Activated CD8-positive, alpha-beta memory T cell treated with anti-CD3 and anti-CD28 coated beads for 48 hours (primary cell): ENCODE measurements at places on chromosomes 5 and 9.
A peak's percentile ranks its signal among the peaks of the same experiment; 100 is the strongest.

DNA sequence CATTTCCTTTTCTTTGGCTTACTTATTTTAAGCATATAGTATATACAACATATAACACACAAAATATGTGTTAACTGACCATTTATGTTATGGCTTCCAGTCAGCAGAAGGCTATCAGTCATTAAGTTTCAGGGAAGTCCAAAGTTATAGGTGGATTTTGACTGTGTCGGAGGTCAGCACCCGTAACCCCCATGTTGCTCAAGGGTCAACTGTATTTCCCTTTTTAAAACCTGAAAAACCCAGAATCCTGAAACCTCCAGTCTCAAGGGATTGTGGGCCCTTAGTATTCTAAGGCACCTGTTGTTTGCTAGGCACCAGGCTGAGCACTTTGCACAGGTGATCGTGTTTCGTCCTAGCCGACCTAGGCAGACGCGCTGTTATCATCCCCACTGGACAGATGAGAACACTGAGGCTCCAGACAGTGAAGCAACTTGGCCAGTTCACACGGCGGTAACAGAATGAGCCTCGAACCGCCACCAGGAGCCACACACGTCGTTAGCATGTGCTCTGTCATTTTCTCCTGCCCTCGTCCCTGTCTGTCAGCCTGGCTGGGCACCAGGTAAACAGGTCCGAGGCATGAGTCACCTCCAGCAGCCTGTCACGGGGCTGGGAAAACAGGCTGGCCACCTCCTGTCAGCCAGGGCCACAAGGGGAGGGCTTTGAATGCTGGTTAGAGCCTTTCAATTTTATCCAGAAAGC, 39.9 kb downstream of the DUSP1 start:
- no peak for DNase-seq

- DNase-seq = no peak
Measured at GRCh38 chr5:172078726-172079345, 72.4 kb upstream of the FBXW11 start.

- no peak for DNase-seq
Measured at GRCh38 chr9:18847576-18848275, 185.3 kb downstream of the SAXO1 start.

GRCh38 chr5:14145435-14146334, 2.5 kb downstream of the TRIO start:
- no peak for DNase-seq

GRCh38 chr5:138177941-138178515, 402 bp downstream of the BRD8 start:
- no peak for DNase-seq

DNA sequence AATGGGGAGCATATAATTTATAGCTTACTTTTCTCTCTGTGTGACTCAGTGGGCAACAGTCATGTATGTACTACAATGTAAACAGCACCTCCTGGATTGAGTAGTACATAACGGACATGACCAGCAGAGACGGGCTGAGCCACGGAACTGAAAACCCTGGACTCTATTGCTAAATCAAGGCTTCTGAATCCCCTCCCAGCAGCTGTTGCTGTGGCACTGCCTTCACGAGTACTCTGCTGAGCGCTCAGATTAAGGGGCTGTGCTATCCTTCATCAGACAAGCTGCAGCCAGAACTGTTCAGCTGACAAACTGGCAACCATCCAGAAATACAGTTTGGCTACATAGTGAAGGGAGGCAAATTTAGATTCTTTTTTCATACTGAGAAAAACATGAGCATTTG, 131.3 kb upstream of the CCDC180 start:
- no peak for DNase-seq

DNA sequence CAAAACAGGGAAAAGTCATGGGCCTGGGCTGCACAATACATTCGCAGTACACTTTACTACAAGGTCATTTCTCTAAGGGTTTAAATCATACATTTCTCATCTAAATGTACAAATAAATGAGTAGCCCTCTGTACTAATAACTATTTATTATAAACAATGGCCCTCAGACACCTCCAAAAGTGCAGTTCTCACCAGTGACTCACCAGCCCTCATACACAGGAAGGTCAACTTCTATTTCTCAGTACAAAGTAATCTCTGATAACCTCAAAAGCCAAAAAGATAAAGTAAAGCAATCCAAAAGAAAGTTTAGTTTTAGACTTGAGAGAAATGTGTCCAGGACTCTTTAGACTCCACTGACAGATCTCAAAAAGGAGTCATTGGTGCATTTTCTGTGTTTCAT, 1258.1 kb upstream of the CDH6 start:
- no peak for DNase-seq

DNA sequence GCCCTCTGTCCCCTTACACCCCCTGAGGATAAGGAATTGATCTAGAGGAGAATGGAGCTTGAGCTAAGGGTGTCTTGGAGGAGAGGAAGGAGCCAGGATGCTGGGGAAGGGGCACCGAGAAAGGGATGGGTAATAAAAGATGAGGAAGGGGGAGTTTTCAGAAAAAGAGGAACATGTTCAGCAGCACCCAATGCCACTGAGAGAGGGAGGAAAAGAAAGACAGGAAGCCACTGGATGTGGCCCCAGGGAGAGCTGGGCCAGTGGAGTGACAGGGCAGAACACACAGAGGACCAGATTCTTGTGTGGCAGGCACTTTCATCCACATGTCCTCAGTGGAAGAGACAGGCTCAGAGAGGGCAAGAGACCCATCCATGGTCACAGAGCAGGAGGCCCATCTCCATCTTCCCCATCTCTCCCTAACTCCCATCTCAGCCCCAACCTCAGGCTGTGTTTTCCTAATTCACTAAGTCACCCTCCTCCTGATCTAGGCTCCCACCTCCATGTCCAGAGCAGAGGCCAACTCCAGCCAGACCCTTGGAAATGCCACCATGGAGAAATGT, 7.2 kb downstream of the PFN3 start:
- DNase-seq = no peak

DNA sequence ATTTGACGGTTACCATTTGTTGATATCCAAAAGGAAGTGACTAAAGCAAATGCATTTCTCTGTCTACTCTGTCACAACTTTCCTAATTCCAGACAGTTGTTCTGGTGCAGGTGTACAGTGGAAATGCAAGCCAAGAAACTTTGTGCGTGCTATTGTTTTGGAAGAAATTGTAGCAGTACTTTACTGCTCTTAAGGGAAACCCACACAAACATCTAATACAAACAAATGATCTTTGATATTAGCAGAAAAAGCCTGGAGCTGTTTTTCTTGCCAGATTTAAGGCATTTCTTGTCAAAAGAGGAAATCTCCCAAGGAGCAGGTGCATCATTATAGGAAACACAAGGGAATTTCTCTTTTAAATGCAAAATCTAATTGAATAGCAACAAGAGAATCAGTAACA, 2.0 kb downstream of the SNCAIP start:
- DNase-seq = no peak

DNA sequence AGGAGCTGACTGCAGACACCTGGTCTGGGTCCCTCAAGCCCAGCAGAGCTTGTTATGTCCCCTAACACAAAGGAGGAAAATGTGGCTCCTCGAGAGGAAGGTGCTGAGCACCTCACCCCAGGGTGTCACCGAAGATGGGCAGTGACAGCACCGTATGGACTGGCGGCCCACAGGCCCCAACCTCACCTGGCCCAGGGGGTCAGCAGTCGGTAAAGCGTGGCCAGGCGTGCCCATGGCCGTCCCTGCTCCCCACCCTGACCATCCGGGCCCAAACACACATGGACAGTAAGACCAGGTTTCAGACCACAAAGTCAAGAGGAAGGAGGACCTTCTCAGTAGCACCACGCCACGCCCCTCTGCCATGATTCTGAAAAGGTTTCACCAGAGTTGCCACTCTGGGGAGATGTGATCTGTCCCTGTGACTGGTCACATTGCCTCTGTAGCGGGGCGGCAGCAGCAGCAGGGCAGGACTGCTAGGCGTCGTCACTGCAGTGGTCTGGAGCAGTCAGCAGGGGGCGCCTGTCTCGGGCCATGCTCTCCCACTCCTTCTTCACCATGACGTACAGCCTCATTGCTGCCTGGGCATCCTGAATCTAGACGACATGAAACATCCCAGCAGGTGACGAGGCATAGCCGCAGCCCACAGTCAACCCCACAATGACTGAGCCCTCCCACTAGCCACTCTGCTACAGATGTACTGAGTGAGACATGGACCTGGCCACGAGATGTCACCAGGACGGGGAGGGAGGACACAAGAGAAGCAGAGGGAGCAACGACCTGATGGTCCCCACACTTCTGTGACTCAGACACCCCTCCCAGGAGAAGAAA, 11.1 kb downstream of the REXO4 start:
- DNase-seq = peak; percentile 74
